ENCODE measurements at places on chromosomes 11 and 22.

DNA sequence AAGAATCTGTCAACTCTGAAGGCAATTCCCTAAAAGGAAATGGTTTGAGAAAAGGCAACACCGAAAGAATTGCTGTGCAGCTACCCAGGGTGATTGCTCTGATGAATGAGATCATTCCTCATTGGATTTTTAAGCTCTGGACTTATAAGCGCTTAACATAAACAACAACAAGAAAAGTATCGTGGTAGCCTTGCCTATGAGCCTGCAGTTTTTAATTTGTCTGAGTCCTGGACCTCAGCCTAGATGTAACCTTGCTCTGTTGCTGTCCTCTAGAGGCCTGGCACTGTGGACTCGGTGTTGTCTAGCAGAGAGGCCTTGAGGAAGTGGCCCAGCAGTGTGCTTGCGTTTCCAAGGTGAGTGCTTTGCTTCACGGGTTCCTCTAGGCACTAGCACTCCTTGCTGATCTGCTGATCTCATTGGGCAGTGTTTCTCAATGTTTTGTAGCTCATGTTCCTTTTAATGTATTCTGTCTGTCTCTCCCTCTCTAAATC is 20.4 kb downstream of the CCDC81 start:
- DNase-seq, result no peak

DNA sequence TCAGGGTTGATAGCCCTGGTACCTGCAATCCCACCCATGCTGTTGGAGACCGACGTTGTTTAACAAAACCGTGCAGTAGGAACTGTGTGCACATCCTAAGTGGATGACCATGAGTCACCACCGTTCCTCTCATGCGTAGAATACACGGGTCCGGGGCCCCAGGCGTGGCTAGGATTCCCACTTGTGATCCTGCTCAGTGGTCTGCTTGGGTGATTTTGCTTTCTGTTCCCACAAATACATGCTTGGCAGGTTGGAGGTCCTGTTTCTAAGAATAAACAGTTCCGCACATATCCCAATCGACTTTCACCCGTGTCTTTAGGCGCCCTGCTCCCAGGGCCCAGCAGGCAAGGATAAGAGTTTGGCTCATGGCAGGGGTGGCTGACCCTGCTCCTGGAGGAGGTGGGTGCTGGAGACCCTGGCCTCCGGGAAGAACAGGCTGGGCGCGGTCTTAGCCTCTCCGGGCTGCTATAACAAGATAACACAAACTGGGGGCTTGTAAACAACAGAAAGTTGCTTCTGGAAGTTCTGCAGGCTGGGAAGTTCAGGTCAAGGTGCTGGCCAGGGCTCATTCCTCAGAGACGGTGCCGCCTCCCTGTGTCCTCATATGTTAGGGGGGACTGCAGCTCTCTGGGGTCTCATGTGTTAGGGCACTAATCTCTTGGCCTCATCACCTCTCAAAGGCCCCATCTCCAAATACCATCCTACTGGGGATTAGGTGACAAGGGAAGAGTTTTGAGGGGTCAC is 1028.3 kb downstream of the BRD1 start:
- DNase-seq, result no peak

DNA sequence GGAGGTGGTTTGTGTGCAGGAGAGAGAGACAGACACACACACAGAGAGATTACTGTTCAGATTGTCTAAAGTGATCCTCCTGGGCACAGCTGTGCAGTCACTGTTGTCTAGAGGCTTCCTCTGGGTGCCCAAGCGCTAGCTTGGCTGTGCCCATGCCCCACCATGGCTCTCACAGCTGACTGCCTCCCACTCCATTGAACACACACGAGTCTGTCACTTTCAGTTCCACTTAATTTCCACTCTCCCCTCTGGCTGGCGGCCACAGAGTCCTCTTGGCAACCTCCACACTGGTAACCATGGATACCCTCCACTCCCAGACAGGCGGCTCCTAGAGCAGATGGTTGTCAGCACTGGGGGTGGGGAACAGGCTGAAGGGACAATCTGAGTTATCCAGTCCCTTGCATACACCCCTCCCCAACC is 29.1 kb downstream of the MAP6 start:
- DNase-seq, result peak; percentile 96

GRCh38 chr11:131858505-131858904 is 488.1 kb downstream of the NTM start:
- DNase-seq, result no peak

GRCh38 chr11:67118181-67118766 is 789 bp upstream of the KDM2A start:
- peak; percentile 31 for DNase-seq

- no peak for DNase-seq
Observed at GRCh38 chr11:47828284-47828683, 19.9 kb downstream of the NUP160 start.

GRCh38 chr22:27255580-27255979 is 546.0 kb downstream of the MN1 start:
- DNase-seq, result no peak

Measured in RPMI8226 (cell line).